ENCODE measurements at places on chromosomes 13 and 19. TPM values are rescaled to one million over a fixed set of nuclear protein-coding genes. Genes with fewer than 3 reads are reported as not detected.

DNA sequence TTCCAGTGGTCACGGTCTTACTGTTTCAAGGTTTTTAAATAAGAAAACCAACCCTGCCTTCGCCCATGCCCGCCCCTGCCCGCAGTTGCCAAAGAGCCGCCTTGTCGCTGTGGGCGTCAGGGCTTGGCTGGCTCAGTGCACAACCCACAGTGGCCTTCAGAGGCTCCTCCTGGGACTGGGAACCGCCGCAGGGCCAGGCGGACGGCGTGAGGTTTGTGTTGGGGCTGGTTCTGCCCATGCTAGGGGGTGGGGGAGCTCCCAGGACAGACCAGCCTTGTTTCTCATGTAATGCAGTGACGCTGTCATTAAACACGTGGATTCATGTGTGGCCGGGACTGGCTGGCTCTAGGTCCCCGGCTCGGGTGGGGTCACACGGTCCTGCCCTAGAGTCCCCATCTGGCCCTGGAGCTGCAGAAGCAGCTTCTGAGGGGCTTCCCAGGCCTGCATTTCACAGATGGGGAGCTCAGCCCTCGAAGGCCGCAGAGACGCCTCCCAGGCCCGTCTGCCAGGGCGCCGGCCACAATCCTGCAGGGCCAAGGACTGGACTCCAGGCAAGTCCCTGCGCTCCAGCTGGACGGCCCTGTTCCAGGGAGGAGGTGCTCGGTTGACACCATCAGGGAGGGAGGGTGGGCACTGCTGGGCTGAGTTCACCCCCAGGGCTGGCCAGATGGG lies 2.4 kb upstream of the TEKTIP1 start:
- DNase-seq, result no peak
- no peak overlapping the region for H3K4me3 ChIP-seq
- H3K27ac ChIP-seq, result no peak overlapping the region
- H3K36me3 ChIP-seq, result peaks cover 3% of the 10 kb centered on the region

The PSG1 gene
- total RNA-seq, result not detected

The MFSD12 gene
- 79.1 TPM for total RNA-seq

GRCh38 chr13:113552786-113553434 lies 31.6 kb upstream of the TFDP1 start:
- no peak overlapping the region for H3K27ac ChIP-seq
- no peaks in the 10 kb centered on the region for H3K27me3 ChIP-seq
- no peak overlapping the region for H3K4me3 ChIP-seq
- peaks cover 8% of the 10 kb centered on the region for H3K4me1 ChIP-seq
- no peak for DNase-seq

DNA sequence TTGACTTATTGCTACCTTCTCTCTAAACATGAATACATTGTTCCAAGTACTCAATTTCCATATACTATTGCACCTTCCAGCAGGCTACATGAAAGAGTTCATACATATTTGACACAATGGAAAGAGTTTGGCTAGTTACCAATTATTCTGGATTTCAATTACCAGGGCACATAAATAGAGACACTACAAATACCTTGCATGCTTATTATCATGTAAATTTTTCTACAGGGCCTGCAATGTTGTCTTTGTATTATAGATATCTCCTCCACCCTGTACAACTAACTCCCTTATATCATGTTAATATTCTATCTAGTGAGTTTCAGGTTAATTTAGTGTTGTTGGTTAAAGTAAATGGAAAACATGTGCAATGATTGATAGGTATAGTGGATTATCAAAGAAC lies 540.7 kb upstream of the SLITRK5 start:
- H3K4me1 ChIP-seq, result peaks cover 20% of the 10 kb centered on the region
- H3K27me3 ChIP-seq, result no peaks in the 10 kb centered on the region
- no peaks in the 10 kb centered on the region for H3K36me3 ChIP-seq
- no peak overlapping the region for H3K4me3 ChIP-seq
- DNase-seq, result no peak
- no peak overlapping the region for H3K27ac ChIP-seq

The PRR36 gene
- 21.8 TPM for total RNA-seq

The ZNF585A gene
- total RNA-seq, result 12.8 TPM

DNA sequence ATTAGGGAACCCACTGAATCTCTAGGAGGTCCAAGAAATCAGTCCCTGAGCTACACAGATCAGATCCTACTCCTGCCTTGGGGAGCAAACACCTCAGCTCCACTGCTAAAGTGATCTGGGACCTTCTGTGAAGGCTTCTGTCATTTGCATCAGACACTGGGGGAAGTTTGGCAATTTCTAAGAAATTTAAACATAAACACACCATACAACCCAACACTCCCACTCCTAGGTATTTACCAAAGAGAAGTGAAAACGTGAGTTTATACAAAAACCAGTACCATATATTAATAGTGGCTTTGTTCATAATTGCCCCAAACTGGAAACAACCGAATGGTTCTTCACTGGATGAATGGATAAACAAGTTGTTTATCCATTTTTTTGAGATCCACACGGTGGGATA lies 7.3 kb upstream of the TYROBP start:
- no peaks in the 10 kb centered on the region for H3K4me1 ChIP-seq
- H3K27me3 ChIP-seq, result peaks cover 19% of the 10 kb centered on the region
- no peak for DNase-seq
- H3K36me3 ChIP-seq, result no peaks in the 10 kb centered on the region
- H3K4me3 ChIP-seq, result no peak overlapping the region

The SRRM5 gene
- total RNA-seq, result 0.51 TPM

The GRIK5 gene
- 3.8 TPM for total RNA-seq

DNA sequence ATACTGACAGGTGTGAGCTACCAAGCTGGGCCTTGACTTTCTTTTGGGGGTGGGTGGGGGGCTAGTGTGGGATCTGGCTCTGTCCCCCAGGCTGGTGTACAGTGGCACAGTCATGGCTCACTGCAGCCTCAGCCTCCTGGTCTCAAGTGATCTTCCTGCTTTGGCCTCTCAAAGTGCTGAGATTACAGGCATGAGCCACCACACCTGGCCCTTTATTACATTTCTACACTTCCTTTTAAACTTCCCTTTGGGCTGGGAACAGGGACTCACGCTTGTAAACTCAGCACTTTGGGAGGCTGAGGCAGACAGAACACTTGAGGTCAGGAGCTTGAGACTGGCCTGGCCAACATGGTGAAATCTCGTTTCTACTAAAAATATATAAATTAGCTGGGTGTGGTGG lies 12.0 kb downstream of the FTL start:
- no peaks in the 10 kb centered on the region for H3K4me1 ChIP-seq
- no peak overlapping the region for H3K4me3 ChIP-seq
- no peak for DNase-seq
- H3K36me3 ChIP-seq, result peaks cover 7% of the 10 kb centered on the region

DNA sequence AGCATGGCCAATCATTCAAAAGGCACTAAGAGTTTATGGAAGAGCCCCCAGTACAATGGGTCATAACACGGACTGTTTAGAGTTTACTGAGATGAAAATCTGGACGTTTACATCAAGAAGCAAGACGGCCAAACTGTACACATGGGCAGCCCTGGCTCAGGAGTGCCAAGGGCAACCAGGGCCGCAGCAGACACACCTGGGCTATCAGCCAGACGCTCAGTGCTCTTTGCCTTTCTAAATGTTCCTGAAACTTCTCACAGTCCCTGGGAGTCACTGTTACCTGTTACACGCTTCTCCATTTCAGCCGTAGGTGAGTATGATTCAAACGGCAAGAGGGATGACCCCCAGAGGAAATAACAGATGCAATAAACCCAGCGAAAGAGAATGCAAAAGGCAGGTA lies 64.5 kb downstream of the ABCC4 start:
- H3K27me3 ChIP-seq, result no peaks in the 10 kb centered on the region
- peak overlapping the region; percentile 68 for H3K27ac ChIP-seq
- no peak for DNase-seq
- peaks cover 8% of the 10 kb centered on the region for H3K36me3 ChIP-seq
- H3K4me1 ChIP-seq, result peaks cover 8% of the 10 kb centered on the region

DNA sequence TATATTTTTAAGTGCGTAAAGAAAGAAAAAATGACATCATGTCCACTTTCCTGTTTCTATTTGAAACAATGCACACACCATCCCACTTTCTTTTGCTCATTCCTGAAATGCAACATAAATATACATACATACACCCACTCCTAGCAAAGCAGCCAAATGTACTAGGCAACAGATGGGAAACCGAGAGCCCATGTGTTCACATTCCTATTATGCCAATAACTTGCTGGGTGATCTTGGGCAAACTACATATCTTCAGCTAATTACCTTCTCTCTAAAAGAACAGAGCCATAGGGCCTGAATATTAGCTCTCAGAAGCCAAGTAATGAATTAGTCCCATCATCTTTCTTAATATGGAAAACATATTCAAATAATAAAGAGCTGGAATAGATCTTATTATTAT lies 610.6 kb upstream of the ATXN8OS start:
- no peak for DNase-seq
- no peaks in the 10 kb centered on the region for H3K27me3 ChIP-seq
- no peak overlapping the region for H3K27ac ChIP-seq

The GJB6 gene
- total RNA-seq, result not detected

The FREM2 gene
- 16.5 TPM for total RNA-seq

DNA sequence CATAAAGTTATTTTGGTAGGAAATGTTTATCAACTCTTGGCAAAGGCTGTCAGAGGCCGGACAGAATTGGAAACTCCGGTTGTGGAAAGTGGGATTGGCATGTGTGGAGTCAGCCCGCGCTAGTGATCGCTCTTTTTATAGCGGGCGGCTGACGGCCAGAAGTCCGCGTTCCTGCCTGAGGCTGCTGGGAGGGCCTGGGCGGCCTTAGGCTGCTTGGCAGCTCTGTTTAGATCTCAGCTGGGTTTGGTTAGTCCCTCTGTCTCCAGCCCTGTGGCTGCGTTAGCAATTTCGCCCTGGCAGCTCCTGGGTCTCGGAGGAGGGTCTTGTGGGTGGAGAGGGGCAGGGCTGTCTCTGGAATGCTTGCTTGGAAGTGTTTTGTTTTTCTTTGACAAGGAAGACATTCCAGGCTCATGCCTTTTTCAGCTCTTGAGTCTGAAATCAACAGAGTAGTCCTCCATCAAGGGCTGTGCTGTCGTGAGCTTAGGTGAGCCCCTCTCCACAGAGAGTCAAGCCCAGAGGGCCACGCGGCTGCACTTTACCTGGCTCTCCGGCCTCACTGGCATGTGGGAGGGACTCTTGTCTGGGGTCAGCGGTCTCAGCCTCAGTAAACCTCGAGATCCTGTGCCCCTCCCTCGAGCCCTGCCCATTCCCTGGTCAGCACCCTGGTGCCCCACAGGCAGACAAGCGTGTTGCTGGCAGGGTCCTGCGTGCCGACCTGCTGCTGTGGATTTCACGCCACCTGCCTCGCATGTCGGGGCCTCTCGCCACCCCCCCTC lies 22.5 kb downstream of the DOT1L start:
- no peak overlapping the region for H3K27ac ChIP-seq
- no peak overlapping the region for H3K4me3 ChIP-seq
- peaks cover 3% of the 10 kb centered on the region for H3K36me3 ChIP-seq
- no peak for DNase-seq
- no peaks in the 10 kb centered on the region for H3K27me3 ChIP-seq
- H3K4me1 ChIP-seq, result no peaks in the 10 kb centered on the region

The ERICH4 gene
- not detected for total RNA-seq

GRCh38 chr13:29509999-29510589 lies 85.4 kb downstream of the SLC7A1 start:
- H3K36me3 ChIP-seq, result peaks cover 3% of the 10 kb centered on the region
- no peak for DNase-seq
- no peaks in the 10 kb centered on the region for H3K4me1 ChIP-seq
- no peaks in the 10 kb centered on the region for H3K27me3 ChIP-seq

DNA sequence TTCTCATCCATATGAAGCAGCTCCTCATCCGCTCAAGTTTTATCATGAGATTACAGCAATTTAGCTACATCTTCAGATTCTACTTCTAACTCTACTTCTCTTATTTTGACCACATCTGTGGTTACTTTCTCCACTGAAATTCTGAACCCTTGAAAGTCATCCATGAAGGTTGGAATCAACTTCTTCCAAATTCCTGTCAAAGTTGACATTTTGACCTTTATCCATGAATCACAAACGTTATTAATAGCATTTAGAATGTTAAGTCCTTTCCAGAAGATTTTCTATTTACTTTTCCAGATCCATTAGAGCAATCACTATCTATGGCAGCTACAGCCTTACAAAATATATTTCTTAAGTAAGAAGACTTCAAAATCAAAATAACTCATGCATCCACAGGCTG lies 421.7 kb upstream of the GPC6 start:
- H3K4me1 ChIP-seq, result no peaks in the 10 kb centered on the region
- H3K36me3 ChIP-seq, result no peaks in the 10 kb centered on the region
- no peak overlapping the region for H3K27ac ChIP-seq

DNA sequence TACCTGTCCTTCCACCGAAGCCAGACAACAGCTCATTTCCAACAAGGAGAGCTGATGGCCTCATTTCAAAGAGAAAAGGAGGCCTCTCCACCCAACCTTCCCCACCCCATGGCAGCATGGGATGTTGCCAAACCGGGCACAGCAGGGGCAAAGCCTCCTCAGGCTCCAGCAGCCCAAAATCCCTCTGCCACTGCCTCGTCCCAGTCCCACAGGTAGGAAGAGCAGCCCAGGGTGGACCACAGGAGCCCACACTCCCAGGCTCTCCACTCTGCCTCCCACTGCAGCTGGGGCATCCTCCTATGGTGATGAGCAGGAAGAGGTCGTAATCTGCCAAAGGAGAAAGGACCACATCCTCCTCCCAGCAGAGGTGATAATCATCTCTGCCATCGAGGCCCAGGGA lies 50.9 kb downstream of the PEPD start:
- H3K27me3 ChIP-seq, result no peaks in the 10 kb centered on the region
- no peak overlapping the region for H3K27ac ChIP-seq
- H3K4me3 ChIP-seq, result no peak overlapping the region
- DNase-seq, result no peak
- H3K4me1 ChIP-seq, result peaks cover 4% of the 10 kb centered on the region

GRCh38 chr13:20412691-20413355 lies 112.8 kb downstream of the CRYL1 start:
- peaks cover 8% of the 10 kb centered on the region for H3K4me1 ChIP-seq
- no peak overlapping the region for H3K27ac ChIP-seq
- no peak for DNase-seq
- H3K27me3 ChIP-seq, result no peaks in the 10 kb centered on the region
- no peak overlapping the region for H3K4me3 ChIP-seq

GRCh38 chr13:42393573-42394360 lies 121.8 kb downstream of the AKAP11 start:
- peaks cover 5% of the 10 kb centered on the region for H3K4me1 ChIP-seq
- H3K27ac ChIP-seq, result no peak overlapping the region
- no peaks in the 10 kb centered on the region for H3K36me3 ChIP-seq
- H3K4me3 ChIP-seq, result no peak overlapping the region
- DNase-seq, result no peak

DNA sequence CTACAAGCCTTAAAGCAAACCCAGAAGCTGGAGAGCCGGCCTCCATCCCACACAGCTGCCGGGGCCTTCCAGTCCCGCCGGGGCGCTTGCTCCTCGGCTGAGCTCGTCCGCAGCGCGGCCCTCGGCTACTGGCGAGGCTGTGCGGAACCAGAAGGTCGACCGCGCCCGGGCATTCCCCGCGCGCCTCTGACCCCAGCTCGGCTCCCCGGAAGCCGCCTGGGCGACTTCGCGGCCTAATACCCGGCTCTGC lies 863 bp downstream of the ANKRD10 start:
- peaks cover 56% of the 10 kb centered on the region for H3K4me1 ChIP-seq
- peak overlapping the region; percentile 95 for H3K4me3 ChIP-seq
- no peak for DNase-seq
- H3K27me3 ChIP-seq, result no peaks in the 10 kb centered on the region
- H3K27ac ChIP-seq, result no peak overlapping the region

The CCDC70 gene
- not detected for total RNA-seq

GRCh38 chr19:45800070-45800553 lies 7.5 kb upstream of the DMWD start:
- DNase-seq, result no peak
- peaks cover 6% of the 10 kb centered on the region for H3K4me1 ChIP-seq
- no peak overlapping the region for H3K4me3 ChIP-seq
- no peaks in the 10 kb centered on the region for H3K36me3 ChIP-seq
- H3K27me3 ChIP-seq, result no peaks in the 10 kb centered on the region

- peaks cover 5% of the 10 kb centered on the region for H3K4me1 ChIP-seq
- H3K27ac ChIP-seq, result no peak overlapping the region
- no peak overlapping the region for H3K4me3 ChIP-seq
Observed at GRCh38 chr13:97567510-97568243, 133.7 kb downstream of the RAP2A start.

Data from neural crest cell (in vitro differentiated cells).